Activated CD4-positive, alpha-beta T cell treated with anti-CD3 and anti-CD28 coated beads, Interleukin-2, amount 50 U/mL, for 48 hours (primary cell): ENCODE measurements at places on chromosomes 16 and 17.

DNA sequence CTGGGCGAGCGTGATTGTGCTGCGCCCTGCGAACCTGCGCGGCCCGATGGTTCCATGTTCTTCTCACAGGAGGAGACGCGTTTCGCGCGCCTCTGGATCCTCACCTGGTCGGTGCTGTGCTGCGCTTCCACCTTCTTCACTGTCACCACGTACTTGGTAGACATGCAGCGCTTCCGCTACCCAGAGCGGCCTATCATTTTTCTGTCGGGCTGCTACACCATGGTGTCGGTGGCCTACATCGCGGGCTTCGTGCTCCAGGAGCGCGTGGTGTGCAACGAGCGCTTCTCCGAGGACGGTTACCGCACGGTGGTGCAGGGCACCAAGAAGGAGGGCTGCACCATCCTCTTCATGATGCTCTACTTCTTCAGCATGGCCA lies 1.0 kb downstream of the FZD2 start:
- DNase-seq, result no peak

GRCh38 chr16:86566966-86567700 lies 504 bp downstream of the FOXC2 start:
- DNase-seq, result no peak

GRCh38 chr17:33151565-33151964 lies 141.5 kb downstream of the ASIC2 start:
- no peak for DNase-seq

DNA sequence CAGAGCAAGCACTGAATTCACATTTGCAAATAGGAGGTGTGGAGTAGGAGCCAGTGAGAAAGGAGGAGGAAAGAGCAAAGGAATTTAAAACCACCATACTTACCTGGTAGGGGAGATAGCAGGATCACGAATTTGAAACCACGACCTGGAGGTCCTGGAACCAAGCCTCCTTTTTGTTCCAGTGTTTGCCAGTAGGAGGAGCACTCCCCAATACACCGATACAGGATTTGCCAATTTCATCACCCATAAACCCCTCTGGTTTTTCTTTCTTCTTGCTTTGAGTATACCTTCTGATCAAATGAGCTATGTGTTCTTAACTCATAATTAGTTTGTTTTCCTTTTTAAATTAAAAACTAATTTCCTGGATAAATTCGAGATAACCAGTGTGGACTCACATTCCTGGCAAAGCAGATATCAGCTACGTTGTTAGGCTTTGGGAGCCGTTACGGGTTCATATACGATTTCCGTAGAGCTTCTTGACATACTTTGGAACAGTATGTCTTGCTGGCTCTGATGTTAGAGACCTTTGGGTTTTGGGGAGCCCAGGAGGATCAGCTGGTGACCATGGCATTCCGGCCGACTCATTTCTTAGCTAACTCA lies 22.7 kb downstream of the BCO1 start:
- DNase-seq, result peak; percentile 46

DNA sequence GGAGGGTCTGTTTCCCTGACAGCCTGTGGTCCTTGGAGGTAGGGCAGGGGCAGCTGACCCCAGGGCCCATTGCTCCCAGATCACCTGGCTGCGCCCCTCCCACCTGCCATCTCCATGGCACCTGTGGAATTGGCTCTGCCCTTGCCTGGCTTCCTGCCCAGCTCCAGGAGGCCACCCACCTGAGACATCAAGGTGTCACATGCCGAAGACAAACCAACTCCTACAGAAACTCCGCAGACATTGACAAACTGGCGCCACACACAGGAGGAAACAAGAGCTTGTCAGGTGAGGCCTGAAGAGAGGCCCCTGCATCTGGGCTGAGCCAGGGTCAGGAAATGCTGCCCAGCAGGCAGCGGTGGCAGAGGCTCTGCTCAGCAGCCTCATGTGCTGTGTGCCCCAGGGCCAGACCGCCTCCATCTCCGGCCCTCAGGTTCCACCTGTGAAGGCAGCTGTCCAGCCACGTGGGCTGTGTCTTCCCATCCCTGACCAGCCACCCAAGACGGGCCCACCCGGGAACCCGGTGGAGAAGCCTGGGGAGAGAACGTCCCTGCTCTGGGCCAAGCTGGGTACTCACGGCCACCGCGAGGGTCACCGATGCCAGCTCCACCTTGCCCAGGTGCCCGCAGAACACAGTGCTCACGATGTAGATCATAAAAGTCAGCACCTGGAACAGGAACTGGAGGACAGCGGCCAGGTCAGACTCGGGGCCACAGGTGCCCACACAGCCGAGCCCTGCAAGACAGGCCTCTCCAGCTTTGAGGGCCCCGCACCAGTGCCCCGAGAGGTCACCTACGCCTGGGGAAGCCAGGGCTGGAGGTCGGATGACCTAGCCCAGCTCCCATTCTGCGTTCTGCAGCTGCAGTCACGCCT lies 1.6 kb downstream of the SLC47A2 start:
- DNase-seq, result no peak
